ENCODE measurements at places on chromosomes 12 and 14.

DNA sequence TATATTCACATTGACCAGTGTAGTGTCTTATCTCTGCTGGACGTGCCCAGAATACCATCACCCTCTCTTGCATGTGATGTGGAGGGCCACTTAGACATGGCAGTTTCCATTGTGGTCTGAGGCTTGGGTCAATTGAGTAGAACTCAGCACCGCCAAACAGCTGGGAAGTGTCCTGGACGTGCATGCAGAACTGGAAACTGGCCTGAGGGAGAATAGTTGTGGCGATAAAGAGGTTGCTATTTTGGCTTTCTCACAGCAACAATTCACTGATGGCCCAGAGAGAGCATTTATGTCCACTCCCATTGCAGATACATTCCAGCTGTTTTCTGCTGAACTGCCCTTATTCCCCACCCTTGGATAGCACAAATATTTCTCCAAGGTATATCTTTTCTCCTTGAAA, 210.1 kb upstream of the DAAM1 start:
- DNase-seq = no peak

DNA sequence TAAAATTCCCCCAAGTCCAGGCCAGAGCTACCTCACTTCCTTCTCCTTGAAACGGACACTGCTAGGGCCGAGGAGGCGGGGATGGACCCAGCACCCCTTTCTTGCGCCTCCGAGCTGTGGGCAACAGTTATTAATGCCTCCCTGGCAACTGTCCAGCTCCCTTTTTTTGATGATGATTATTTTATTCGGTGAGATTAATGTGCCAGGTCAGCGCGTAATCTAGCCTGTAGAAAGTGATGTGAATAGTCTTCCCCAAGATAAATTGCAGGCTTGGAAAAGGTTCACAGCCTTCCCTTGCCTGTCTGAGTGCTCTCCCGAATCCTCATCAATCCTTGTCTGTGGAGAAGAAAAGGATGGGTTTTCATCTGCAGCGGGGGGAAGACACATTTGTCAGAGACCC, 54.3 kb downstream of the RNFT2 start:
- DNase-seq = no peak

DNA sequence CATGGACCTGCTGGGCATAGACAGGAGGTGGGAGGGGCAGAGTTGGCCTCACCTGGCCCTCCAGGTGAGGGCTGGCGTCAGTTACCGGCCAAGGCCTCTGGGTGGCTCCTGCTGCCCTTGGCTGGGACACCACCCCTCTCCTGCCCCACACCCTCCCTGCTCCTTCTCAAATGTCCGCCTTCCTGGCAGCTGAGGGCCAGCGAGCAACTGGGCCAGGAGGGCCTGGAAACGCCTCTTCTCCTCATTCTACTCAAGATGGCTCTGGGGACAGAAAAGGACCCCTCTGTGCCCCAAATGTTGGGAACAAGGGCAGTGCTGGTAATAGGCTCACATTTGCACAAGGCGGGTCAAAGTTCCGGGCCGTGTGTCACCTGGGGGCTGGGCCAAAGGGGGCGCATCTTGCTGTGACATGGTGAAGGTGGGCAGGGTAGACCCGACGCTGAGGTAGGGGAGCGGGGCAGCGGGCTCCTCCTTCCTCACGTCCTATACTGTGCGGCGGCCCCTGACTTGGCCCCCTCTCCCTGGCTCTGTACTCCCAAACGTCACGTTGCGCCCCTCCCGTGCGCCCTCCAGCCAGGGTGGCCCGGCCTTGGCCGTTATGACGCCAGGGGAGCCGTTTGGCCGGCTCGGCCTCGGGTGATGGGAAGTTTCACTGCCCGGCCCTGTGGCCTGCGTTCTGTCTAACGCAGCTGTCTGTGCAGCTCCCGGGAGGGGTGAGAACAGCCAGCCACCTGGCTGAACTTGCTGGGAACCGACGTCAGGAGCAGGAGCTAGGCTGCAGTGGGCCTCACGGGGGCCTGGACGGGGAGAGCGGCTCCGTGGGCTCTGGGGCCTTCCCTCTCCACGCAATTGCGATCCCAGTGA, 18.0 kb upstream of the DLK1 start:
- no peak for DNase-seq

DNA sequence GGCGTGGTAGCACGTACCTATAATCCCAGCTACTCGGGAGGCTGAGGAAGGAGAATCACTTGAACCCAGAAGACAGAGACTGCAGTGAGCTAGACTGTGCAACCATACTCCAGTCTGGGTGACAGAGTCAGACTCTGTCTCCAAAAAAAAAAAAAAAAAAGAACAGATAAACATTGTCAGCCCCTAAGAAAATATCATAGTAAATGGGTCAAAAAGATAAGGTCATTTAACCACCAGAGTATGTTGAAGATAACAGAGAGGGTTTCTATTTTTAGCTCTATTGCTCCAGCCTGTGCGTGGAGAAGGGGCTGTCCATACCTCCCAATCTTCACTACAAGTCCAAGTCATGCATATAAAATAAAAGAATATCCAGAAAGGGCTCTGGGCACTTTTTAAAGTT, 15.4 kb downstream of the LGMN start:
- DNase-seq = no peak

DNA sequence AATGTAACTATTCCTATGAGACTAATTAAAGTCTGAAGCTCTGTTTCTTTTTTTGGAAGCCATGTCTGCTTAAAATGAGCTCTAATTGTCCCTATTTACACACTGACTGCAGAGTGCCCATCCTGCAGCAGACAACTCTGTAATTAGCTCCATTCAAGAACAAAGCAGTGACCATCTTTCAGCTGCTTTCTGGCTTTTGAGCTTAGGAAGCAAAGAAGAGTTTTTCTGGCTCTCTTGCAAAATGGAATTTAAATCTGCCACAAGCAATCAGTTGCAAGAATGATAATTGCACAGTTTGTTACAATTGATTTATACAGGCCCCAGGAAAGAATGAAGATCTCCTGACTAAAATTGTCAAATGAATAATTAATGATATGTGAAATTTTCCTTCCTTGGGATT, 83.4 kb downstream of the GAS2L3 start:
- DNase-seq = no peak

DNA sequence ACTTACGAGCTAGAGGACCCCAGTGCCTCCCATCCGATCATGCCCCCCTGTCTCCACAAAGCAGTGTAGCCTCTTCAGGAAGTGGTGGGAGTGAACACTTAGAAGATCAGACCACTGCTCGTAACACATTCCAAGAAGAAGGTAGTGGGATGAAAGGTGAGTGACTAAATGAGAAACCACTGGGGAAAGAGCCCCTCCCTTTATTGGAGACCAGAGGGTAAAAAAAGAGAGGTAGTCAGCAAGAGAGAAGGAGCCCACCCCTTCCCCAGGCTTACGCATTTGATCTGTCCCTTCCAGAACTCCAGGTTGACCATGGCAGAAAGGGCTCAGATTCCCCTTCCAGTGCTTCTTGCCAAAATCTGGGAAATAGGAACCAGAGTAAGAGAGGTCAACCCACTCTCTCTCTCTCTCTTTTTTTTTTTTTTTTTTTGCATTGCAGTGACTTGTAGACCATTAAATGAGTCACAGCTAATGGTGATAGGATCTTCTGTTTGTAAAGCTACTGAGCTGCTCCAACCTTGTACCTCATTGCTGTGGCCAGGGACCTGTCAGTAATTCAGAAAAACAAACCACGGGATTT, 165.4 kb downstream of the GCH1 start:
- DNase-seq = no peak

DNA sequence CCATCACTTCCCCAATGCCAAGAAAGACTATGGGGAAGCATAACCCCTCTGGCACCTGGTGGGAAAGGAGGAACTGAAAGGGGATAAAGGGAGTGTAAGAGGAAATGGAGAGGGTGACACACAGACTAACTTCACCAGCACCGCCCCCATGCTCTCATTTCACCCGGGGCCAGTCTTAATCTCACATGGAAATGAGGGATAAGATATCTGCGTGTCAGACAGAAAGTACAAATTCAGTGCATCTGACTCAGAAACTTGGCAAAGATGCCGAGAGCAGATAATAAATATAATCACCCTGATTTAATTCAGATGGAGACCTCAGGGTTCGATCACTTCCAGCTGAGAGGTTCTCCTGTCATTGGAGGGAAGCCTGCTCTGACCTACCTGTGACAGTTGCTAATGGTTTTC, 191.6 kb downstream of the DUSP6 start:
- DNase-seq = peak; percentile 8

GRCh38 chr14:64880221-64881121, 764 bp upstream of the SPTB start:
- peak; percentile 13 for DNase-seq

GRCh38 chr12:23169696-23170013, 544.7 kb downstream of the ETNK1 start:
- no peak for DNase-seq
